Activated CD4-positive, alpha-beta T cell treated with anti-CD3 and anti-CD28 coated beads, Interleukin-2, amount 10 ng/mL, durations not matched to agents 7 days and 5 days (primary cell): ENCODE measurements at places on chromosomes 1 and 21. TPM values are rescaled to one million over a fixed set of nuclear protein-coding genes. Genes with fewer than 3 reads are reported as not detected.

The S100A8 gene
- total RNA-seq = not detected

- DNase-seq = no peak
Observed at GRCh38 chr21:34673006-34673405, 4.2 kb downstream of the CLIC6 start.

DNA sequence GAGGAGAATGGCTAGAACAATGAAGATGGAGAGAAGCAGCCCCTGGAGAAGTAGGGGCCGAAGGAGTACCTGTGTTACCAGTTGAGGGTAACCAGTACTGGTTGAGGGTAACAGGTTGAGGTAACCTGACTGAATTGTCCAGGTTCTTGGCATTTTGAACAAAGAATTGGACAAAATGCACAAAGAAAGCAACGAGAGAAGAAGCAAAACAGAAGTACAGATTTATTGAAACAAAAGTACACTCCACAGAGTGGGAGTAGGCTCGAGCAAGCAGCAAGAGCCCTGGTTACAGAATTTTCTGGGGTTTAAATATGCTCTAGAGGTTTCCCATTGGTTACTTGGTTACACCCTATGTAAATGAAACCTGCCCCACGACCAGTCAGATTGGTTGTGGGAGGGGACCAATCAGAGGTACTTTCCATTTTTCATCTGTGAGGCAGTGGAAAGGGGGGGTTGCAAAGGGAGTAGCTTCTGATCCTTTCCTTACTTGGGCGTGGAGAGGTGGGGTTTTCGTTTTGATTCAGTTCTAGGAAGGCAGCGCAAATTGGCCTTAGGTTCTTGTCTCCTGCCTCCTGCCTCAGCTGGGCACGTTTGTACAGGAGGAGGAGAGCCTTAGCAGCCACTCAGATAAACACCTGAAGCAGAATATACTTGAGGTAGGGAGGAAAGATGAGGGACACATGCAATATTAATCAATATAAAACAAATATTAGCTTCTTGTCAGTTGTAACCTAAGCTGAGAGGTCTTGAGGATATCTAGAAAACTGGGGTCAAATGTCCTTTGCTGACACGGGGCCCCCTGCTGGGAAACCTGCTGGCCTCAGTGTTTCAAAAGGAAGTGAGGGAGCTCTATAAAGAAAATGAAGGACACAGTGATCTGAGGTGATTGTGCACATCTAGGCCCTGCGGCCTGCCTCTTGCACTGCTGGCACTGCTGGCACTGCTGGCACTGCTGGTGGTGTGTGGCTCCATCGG lies 14.3 kb upstream of the LSM10 start:
- DNase-seq = peak; percentile 88

DNA sequence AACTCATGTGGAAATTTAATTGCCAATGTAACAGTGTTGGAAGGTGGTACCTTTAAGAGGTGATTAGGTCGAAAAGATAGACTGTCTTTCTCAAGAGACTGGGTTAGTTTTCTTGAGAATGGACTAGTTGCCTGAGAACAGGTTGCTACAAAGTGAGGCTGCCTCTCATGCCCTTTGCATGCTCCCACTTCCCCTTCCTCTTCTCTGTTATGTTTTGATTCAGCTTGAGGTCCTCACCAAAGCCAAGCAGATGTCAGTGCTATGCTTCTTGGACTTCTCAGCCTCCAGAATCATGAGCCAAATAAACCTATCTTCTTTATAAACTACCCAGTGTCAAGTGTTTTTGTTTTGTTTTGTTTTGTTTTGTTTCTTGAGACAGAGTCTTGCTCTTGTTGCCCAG lies 187.0 kb upstream of the RUNX1 start:
- no peak for DNase-seq

DNA sequence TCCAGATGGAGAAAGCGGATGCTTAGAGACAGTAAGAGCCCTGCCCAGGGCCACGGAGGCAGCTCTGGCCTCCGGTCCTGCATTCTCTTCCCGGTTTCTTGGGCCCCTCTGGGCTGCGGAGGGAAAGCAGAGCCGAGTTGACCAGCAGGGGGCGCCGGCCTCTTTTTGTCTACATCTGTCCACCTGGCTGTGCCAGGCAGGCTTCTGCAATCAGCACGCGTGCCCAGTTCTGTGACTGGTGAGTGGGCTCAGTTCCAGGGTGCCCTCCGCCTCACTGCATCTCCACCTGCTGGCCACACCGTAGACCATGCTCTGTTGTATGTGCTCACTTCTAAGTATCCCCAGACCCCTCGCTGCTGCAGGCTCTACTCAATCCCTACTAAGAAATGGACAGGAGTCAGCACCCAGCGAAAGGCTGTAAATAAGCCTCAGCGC lies 6.7 kb upstream of the HUNK start:
- DNase-seq = peak; percentile 73

DNA sequence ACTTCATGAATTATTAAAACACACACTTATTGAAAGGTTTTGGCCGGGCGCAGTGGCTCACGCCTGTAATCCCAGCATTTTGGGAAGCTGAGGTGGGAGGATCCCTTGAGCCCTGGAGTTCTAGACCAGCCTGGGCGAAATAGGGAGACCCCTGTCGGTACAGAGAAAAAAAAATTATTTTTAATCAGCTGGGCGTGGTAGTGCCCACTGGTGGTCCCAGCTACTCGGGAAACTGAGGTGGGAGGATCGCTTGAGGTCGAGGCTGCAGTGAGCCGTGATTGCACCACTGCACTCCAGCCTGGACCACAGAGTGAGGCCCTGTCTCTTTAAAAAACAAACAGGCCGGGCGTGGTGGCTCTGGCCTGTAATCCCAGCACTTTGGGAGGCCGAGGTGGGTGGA lies 1.7 kb downstream of the GABPB2 start:
- DNase-seq = no peak

- DNase-seq = peak; percentile 18
Observed at GRCh38 chr1:68442822-68443556, 6.8 kb downstream of the RPE65 start.

GRCh38 chr1:241834733-241835377 lies 13.1 kb upstream of the EXO1 start:
- no peak for DNase-seq

- DNase-seq = no peak
Observed at GRCh38 chr1:5746611-5747425, 245.4 kb downstream of the NPHP4 start.

The PARS2 gene
- 3.2 TPM for total RNA-seq
